Activated B cell treated with CpG ODN at 0.5 μM for 24 hours (primary cell): ENCODE measurements at places on chromosomes 2 and 18. TPM values are rescaled to one million over a fixed set of nuclear protein-coding genes. Genes with fewer than 3 reads are reported as not detected.

- DNase-seq: no peak
- no peaks in the 10 kb centered on the region for H3K27me3 ChIP-seq
- H3K27ac ChIP-seq: no peak overlapping the region
Measured at GRCh38 chr2:140791802-140792201, 1339.0 kb downstream of the LRP1B start.

- no peaks in the 10 kb centered on the region for H3K4me1 ChIP-seq
- no peak for DNase-seq
- H3K4me3 ChIP-seq: no peak overlapping the region
- no peak overlapping the region for H3K27ac ChIP-seq
- H3K36me3 ChIP-seq: no peaks in the 10 kb centered on the region
Measured at GRCh38 chr2:238882082-238882755, 34.3 kb downstream of the TWIST2 start.

GRCh38 chr2:21039979-21040467 lies 3.9 kb downstream of the APOB start:
- DNase-seq: no peak
- peaks cover 25% of the 10 kb centered on the region for H3K27me3 ChIP-seq
- no peak overlapping the region for H3K27ac ChIP-seq
- no peaks in the 10 kb centered on the region for H3K36me3 ChIP-seq
- peaks cover 3% of the 10 kb centered on the region for H3K4me1 ChIP-seq

GRCh38 chr2:137865954-137866540 lies 98.2 kb upstream of the HNMT start:
- peak; percentile 19 for DNase-seq
- H3K36me3 ChIP-seq: no peaks in the 10 kb centered on the region
- H3K27ac ChIP-seq: no peak overlapping the region
- H3K4me3 ChIP-seq: no peak overlapping the region

GRCh38 chr2:168926621-168927386 lies 25.7 kb downstream of the G6PC2 start:
- no peak overlapping the region for H3K4me3 ChIP-seq
- H3K27ac ChIP-seq: no peak overlapping the region
- peaks cover 10% of the 10 kb centered on the region for H3K27me3 ChIP-seq
- no peak for DNase-seq
- peaks cover 17% of the 10 kb centered on the region for H3K4me1 ChIP-seq

- no peak overlapping the region for H3K27ac ChIP-seq
- H3K4me1 ChIP-seq: no peaks in the 10 kb centered on the region
- H3K4me3 ChIP-seq: no peak overlapping the region
- DNase-seq: no peak
Measured at GRCh38 chr2:162915858-162916257, 77.3 kb upstream of the KCNH7 start.

GRCh38 chr2:4527416-4527815 lies 824.0 kb downstream of the DCDC2C start:
- no peak overlapping the region for H3K4me3 ChIP-seq
- H3K36me3 ChIP-seq: no peaks in the 10 kb centered on the region
- no peak overlapping the region for H3K27ac ChIP-seq
- no peaks in the 10 kb centered on the region for H3K27me3 ChIP-seq
- no peak for DNase-seq
- no peaks in the 10 kb centered on the region for H3K4me1 ChIP-seq

DNA sequence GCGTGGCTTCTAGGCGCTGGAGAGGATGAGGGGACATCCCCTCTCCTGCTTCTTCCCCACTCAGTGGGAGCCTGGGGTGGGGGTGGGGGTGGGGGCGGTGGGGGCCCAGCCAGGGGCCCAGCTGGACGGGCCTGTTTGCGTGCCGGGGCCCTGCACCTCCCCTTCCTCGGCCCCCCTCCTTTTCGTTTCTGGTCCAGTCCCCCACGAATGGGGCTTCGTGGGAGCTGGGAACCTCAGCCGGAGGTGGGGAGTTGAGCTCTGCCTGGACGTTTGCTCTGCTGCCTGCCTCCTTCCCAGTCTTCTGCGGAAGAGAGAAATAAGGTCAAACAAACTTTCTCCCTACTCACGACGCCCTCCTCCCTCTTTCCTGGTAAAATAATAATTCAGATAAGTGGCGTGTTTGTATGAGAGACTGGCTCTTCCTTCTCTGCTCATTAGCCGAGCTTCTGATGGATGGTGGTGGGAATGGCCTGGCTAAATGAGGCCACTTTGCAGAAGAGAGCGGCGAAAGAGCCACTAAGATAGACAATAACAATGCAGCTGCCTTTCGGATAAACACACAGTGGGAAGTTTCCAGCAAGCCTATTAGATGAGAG lies 782 bp downstream of the MTA3 start:
- no peak for DNase-seq
- H3K27me3 ChIP-seq: no peaks in the 10 kb centered on the region
- H3K27ac ChIP-seq: peak overlapping the region; percentile 70
- peak overlapping the region; percentile 87 for H3K4me3 ChIP-seq
- peaks cover 30% of the 10 kb centered on the region for H3K4me1 ChIP-seq
- peaks cover 6% of the 10 kb centered on the region for H3K36me3 ChIP-seq

DNA sequence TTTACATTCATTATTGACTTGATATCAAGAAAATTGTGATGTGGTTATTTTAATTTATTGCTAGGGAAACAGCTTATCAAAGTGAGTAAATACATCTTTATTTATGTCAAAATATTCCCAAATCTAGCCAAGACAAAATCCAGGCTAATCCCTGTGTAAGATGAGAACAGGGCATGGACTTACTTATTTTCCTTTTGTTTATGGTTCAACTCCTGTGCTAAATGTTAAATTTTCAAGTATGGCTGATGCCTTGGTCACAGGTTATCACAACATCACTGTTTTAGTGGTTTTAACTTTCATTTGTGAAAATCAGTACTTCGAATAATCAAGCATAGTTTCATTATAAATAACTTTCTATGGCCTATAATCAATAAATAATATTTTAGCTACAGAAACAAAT lies 657.0 kb upstream of the SYT4 start:
- H3K27me3 ChIP-seq: no peaks in the 10 kb centered on the region
- no peak overlapping the region for H3K27ac ChIP-seq
- DNase-seq: no peak
- H3K4me3 ChIP-seq: no peak overlapping the region

GRCh38 chr2:165601928-165602521 lies 132.5 kb downstream of the CSRNP3 start:
- no peaks in the 10 kb centered on the region for H3K36me3 ChIP-seq
- no peak for DNase-seq
- no peak overlapping the region for H3K27ac ChIP-seq
- no peaks in the 10 kb centered on the region for H3K4me1 ChIP-seq
- H3K4me3 ChIP-seq: no peak overlapping the region

DNA sequence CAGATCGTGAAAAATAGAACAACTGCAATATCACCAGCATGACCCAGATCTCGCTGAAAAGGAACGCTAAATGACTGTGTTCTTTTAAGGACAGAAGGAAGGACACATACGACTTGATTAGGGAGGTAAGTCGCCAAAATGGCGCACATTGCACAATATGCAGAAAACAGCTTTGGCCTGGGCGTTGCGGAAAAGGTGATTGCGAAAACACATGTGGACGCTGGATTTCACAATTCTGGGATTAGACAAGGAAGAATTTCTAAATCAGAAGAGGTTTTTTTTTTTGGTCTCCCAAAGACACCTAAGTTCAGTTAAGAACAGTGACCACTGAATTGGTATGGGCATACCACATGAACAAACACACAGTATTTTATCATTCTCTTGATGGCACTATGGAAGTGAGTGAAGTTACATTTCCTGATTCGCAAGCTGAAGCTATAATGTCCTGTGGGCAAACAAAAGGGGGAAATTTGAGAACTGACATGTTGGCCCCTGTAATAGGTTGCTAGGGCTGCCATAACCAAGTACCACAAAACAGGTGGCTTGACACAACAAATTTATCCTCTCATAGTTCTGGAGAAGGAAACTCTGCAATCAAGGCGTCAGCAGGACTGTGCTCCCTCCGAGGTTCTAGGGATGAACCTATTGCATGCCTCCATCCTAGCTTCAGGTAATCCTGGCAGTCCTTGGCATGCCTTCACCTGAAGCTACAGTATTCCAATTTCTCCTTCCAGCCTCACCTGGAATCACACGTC lies 25.8 kb upstream of the ERICH2 start:
- DNase-seq: no peak
- H3K36me3 ChIP-seq: no peaks in the 10 kb centered on the region
- no peak overlapping the region for H3K4me3 ChIP-seq
- peaks cover 19% of the 10 kb centered on the region for H3K27me3 ChIP-seq
- no peak overlapping the region for H3K27ac ChIP-seq
- no peaks in the 10 kb centered on the region for H3K4me1 ChIP-seq

DNA sequence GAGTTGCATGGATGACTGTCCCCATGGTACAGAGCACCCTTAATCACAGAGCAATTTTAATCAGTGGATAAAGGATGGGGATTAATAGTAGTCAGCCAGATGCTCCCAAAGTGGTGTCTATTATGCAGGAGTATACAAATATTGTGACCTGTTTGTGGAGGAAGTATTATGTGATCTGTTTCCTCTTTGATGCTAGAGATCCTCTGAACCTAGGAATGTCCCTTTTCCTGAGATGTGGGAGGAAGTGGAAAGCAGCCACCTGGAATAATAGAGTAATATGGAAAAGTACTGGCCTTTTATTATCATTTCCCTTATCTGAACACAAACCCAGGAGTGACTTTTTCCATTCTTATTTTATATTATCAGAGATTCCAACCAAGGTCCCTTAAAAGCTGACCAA lies 94.2 kb upstream of the EFEMP1 start:
- H3K4me3 ChIP-seq: no peak overlapping the region
- H3K27ac ChIP-seq: no peak overlapping the region
- H3K36me3 ChIP-seq: no peaks in the 10 kb centered on the region
- peaks cover 3% of the 10 kb centered on the region for H3K4me1 ChIP-seq

DNA sequence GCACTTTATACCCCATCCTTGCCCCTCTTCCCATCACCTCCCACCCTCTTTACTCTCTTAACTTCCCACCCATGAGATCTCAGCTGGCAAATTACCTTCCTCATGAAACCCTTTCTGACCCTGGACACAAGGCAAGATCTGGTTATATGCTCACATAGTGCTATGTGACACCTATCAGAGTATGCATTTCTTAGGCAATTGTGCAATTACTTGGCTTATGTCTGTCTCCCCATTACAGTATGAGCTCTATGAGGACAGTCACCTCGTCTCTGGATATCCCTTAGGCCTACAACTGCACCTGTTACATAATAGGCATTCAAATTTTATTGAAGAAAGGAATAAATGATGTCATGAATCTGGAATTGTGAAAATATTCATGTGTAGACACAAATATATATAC lies 91.4 kb downstream of the ZNF385B start:
- H3K4me3 ChIP-seq: no peak overlapping the region
- no peak for DNase-seq
- H3K27me3 ChIP-seq: peaks cover 12% of the 10 kb centered on the region
- H3K4me1 ChIP-seq: no peaks in the 10 kb centered on the region

DNA sequence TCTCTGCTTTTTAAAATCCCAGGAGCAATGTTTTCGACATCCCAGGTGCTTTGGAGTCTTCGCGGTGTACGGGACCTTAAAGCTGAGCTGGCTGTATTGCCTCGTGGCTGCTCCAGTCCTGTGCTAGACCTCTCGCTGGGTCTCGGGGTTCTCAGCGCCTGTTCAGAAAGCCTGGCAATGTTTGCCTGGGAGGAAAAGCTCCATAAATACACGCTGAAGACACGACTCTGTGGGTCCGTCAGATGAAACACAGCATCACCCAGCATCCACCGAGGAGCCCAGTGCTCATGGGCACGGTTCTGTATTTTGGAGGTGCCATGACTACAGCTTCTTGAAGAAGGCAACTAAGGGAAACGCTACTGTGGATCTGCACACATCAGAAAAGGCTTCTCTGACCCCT lies 21.6 kb downstream of the MBP start:
- no peak overlapping the region for H3K27ac ChIP-seq
- H3K36me3 ChIP-seq: peaks cover 65% of the 10 kb centered on the region
- H3K27me3 ChIP-seq: no peaks in the 10 kb centered on the region
- DNase-seq: no peak

DNA sequence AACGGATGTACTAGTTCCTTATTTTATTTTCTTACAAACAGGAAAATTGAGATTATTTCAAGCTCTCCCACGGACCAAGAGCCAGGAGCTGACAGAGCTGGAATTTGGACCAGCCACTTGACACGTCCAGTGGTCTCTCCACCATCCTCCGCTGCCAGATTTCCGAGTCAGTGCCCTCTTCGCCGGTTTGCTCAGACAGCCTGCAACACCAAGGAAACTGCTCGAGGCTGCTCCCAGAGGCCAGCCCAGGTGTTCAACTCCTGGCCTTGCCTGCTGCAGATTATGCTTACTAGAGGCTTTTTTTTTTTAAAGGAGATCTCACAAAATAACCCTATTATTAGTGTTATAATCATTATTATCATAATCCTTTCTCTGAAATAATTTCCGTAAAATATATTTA lies 779.8 kb downstream of the RNF144A start:
- no peak overlapping the region for H3K4me3 ChIP-seq
- DNase-seq: no peak
- no peaks in the 10 kb centered on the region for H3K36me3 ChIP-seq
- H3K27ac ChIP-seq: no peak overlapping the region

GRCh38 chr2:207682557-207682956 lies 28.9 kb upstream of the CCNYL1 start:
- H3K27me3 ChIP-seq: peaks cover 3% of the 10 kb centered on the region
- no peak for DNase-seq
- no peak overlapping the region for H3K27ac ChIP-seq
- no peaks in the 10 kb centered on the region for H3K4me1 ChIP-seq

The SKA1 gene
- total RNA-seq: 0.71 and 1.0 TPM in 2 replicates

The ERBB4 gene
- total RNA-seq: not detected in 2 replicates

The KRTCAP3 gene
- 6.3 and 10.0 TPM in 2 replicates for total RNA-seq

The CAPN13 gene
- not detected in 2 replicates for total RNA-seq

The SGPP2 gene
- 12.4 and 12.7 TPM in 2 replicates for total RNA-seq

The ASB18 gene
- not detected in 2 replicates for total RNA-seq

The GPR45 gene
- not detected in 2 replicates for total RNA-seq

The CPLX4 gene
- total RNA-seq: not detected in 2 replicates

The IFIH1 gene
- total RNA-seq: 61.8 and 63.0 TPM in 2 replicates

The OTOS gene
- total RNA-seq: not detected in 2 replicates

The CRYGD gene
- not detected in 2 replicates for total RNA-seq
